ENCODE measurements at places on chromosomes 16 and 17.

- DNase-seq: peak; percentile 22
Observed at GRCh38 chr17:45127207-45127547, 5.1 kb downstream of the PLCD3 start.

DNA sequence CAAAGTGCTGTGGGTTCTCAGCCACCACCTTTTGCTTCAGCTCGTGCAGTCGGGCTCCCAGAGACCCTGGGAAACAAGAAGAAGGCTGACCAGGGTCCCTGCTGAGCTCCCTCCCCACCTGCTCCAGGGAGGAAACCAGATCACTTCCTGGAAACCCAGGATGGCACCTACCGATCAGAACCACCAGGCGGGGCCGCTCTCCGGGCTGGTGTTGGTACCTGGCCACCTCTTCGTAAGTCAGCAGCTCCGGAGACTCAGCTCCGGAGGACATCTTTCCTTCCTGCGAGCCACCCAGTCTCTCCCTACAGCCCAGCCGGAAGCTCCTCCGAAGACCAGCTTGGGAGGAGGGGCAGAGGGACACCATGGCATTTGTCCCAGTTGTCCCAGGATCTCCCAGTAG lies 18.9 kb downstream of the MPP3 start:
- DNase-seq: no peak

DNA sequence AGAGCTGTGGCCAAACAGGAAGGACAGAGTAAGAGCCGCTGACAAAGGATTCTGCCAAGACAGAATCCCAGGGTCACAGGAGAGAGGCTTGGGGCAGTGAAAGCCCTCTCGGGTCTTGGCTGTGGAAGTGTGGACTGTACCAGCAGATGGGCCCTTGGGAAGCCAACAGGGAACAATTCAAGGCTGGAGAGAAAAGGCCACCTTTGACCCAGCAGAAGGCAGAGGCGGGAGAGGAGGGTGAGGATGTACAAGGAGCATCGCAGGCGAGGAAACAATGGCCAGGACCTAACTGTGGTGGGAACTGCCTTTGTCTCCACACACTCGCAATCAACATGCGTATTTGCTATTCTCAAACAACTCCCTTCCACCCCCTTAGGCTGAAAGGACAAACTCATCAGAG lies 15.7 kb downstream of the CARHSP1 start:
- no peak for DNase-seq

- peak; percentile 55 for DNase-seq
Observed at GRCh38 chr17:1108478-1108764, 71.4 kb downstream of the ABR start.

- no peak for DNase-seq
Observed at GRCh38 chr17:50185631-50186471, 15.6 kb downstream of the COL1A1 start.

GRCh38 chr17:50605429-50605828 lies 29.3 kb upstream of the ABCC3 start:
- DNase-seq: no peak

GRCh38 chr17:13919818-13920217 lies 149.5 kb upstream of the COX10 start:
- no peak for DNase-seq

DNA sequence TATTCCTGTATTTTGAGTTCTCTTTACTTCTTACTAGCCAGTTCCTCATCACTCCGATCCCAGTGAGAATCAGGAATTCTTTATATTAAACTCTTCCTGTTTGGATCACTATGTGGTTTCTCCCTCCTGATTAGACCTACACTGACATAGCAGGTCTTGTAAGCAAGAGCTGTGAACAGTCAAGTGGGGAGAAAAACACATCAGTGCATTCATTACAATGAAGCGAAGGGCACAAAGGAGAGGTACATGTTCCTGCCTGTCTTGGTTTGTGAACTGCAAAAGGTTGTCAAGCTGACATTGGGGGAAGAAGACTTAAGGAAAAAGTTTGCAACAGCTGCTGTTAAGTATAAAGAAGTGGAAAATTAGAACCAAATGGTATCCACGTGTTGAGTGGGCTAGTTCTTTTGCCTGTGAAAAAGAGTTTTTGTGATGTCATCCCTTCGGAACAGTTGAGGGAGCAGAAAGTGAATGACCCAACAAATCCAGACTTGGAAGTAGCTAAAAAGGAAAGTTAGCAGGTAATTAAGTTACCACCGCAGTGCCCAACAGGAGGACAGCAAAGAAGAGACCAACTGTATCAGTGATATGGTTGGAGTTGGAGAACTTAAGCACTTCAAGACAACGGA lies 23.0 kb upstream of the TRIM25 start:
- DNase-seq: no peak

GRCh38 chr16:15856901-15857698 lies at the start of gene MYH11:
Gene MYH11 (minus strand): TSS chr16:15857028. CDS start chr16:15838252, 18,776 bp downstream.
- DNase-seq: no peak

DNA sequence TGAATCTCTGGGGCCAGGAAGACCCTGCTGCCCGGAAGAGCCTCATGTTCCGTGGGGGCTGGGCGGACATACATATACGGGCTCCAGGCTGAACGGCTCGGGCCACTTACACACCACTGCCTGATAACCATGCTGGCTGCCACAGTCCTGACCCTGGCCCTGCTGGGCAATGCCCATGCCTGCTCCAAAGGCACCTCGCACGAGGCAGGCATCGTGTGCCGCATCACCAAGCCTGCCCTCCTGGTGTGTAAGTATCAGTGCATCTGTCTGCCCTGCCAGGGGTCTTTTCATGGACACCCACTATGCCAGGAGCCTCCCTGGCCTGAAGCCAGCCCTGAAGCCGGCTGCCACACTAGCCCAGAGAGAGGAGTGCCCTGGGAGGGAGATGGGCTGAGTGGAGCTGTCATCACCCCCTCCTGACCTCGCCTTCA lies at the start of gene CETP:
Gene CETP (plus strand): TSS at position 100 of the 431 bp plus-strand sequence. CDS start 30 bp downstream, at position 130.
- DNase-seq: no peak

GRCh38 chr16:55555436-55555835 lies 11.0 kb upstream of the CAPNS2 start:
- no peak for DNase-seq

GRCh38 chr17:80856863-80857755 lies 134.5 kb upstream of the CHMP6 start:
- DNase-seq: no peak

DNA sequence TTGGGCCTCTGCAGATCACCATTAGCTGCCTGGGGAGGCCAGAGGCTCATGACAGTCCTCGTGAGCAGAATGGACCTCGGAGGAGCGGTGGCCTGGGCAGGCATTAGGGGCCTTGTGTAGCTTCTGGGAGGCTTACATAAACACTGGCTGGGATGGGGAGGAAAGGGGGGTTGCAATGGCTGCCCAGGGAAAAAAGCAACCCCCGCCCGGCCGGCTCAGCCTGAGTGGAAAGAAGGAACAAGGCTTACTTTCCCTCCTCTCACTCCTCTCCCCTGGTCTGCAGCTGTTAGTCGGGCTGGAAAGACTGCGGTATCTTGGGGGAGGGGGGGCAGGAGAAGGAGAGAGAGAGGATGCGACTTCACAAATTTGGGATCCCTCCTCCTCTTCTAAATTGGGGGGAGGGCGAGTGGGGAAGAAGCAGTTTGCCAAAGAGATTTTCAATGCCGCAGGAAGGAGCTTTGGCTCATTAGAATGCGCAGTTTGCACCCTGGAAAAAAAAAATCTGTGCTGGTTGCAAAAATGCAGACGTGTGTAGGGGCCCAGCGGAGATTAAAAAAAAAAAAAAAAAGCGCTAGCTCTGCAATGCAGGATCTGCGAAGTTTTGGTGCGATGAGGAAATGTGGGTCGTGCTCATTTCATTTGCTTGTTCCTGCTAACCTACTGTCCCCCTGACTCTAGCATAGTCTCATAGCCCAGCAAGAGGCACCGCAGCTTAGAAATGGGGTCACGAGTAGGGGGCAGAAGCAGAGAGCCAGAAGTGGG lies 6.6 kb upstream of the NR1D1 start:
- DNase-seq: no peak

DNA sequence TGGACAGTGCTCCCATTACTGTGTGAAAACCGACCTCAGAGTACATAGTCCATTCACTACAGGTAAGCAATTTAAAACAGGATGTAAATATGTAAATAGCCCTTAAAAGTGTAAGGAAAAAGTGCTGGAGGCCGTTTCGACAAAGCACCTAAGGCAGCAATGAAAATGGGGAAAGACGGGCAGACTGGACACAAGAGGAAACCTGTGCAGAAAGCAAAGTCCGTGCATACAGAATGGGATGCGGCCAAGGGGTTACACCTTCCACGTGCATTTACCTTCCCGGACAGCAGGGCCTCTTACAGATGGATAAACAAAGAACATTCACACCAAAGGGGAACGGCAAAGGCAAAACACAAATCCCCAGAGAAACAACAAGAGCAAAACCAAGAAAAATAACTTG lies 32.0 kb downstream of the LMF1 start:
- DNase-seq: no peak

GRCh38 chr17:46059486-46059885 lies 60.4 kb downstream of the STH start:
- no peak for DNase-seq

GRCh38 chr16:1078579-1079021 lies 6.1 kb downstream of the SSTR5 start:
- peak; percentile 76 for DNase-seq

DNA sequence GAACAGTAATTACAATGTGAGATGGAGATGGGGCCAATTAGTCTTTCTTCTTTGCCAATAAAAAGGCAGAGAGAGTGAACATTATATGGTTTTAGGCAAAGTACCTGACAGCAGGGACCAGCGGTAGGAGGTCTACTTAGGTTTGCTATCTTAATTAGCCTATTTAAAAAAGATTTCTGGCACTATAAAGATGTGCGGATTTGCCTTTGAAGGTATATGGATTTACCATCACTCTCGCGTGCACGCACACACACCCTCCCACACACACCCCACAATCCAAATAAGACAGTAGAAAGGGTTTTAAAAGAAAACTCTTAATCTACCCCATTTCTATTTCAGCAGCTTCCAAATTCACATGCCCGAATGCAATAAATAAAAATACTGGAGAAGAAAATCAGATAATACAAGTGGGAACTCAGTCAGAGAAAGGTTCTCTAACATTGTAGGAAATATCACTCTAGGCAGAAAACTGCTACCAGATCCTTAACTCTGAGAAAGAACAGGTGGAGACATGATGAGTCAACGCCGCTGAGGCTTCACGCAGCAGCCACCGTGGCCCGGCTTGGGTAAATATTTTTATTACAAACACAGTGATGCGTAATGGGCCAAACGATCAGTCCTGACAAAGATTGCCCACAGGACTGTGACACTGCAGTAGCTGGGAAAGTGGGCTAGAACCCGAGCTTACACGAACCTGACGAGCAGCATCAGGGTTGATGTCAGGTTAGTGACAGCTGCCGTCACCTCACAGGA lies 66.6 kb upstream of the AXIN2 start:
- peak; percentile 64 for DNase-seq

DNA sequence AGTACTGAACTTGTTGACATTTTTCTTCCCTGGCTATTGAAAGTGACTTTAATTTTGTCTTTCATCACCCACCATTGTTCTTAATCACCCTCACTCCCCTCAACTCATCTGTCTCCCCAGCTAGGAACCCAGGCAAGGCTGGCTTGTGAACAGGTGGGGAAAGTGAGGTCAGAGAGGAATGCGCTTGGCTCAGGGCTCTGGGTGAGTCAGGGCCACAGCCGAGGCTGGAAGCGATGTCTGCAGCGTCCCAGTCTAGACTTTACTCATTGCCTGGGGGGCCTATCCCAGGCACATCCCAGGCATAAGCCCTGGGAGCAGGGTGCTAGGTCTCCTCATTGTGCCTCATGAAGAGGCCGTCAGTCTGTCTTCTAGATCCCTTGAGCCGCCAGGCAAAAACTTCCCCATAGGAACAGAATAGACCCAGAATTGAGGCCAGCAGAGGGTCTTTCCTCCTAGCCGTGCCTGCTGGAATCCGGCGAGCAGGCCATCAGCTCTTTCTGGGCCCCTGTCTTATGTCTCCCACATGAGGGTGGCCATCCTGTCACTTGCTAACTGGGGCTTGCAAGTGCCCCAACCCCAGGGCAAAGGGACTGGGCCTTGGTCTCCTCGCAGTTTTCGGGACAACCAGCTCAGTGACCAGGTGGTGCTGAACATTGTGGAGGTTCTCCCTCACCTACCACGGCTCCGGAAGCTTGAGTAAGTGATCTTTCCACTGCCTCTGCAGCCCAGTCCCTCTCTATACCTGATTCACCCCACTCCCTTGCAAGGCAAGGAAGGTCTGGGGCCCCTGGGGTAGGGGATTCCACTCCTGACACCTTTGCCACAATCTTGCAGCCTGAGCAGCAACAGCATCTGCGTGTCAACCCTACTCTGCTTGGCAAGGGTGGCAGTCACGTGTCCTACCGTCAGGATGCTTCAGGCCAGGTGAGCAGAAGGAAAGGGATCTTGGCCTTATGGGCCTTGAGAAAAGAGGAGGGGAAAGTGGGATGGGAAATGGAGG lies 40.1 kb downstream of the NLRC5 start:
- no peak for DNase-seq

GRCh38 chr17:77320485-77321256 lies 179.9 kb downstream of the SEC14L1 start:
- DNase-seq: no peak

DNA sequence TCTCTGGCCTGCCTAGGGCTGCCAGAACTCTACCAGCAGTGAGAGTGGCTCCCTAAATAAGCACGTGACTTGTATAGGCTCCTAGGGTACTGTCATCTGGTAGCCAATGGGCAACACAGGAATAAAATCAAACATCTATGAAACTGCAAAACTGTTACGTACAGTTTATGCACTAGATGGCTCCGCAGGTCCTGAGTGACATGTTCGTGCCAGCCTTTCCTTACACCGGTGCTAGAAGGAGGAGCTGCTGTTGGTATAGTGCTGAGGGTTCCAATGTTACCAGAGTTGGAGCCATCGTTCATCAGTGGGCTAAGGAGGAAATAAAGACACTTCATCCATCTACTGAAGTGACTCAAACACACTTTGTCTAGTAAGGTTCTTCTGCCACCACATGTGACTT lies 63.2 kb upstream of the TRAP1 start:
- no peak for DNase-seq

GRCh38 chr17:63295288-63295687 lies 150.8 kb downstream of the CYB561 start:
- no peak for DNase-seq

DNA sequence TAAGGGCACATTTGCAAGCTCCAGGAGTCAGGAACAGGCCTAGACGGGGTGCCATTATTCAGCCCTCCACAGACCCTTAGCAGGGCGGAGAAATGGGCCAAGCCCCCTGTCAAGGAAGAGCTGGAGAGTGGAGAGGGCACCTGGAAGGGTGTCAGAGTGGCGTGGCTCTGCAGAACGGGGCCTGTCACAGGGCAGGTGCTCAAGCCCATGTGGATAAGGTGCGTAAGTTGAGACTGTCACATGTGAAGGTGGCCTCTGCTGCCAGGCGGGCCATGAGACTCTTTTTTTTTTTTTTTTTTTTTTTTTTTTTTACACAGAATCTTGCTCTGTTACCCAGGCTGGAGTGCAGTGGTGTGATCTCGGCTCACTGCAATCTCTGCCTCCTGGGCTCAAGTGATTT lies 12.0 kb upstream of the CRISPLD2 start:
- no peak for DNase-seq

GRCh38 chr16:64250866-64251265 lies 871.0 kb downstream of the CDH11 start:
- no peak for DNase-seq

Data from small intestine (tissue), 16 donors.